Spinal cord (tissue), 10 donors: ENCODE measurements at places on chromosomes 1 and 21. TPM values are rescaled to one million over a fixed set of nuclear protein-coding genes. Genes with fewer than 3 reads are reported as not detected.

CDCA8 gene
- total RNA-seq, result 2.5 TPM

OLFML3 gene
- total RNA-seq, result 343 TPM

EDARADD gene
- total RNA-seq, result 0.89 TPM

OTUD3 gene
- 11.8 TPM for total RNA-seq

ETNK2 gene
- 18.2 TPM for total RNA-seq

SIPA1L2 gene
- 21.2 TPM for total RNA-seq

KCNA2 gene
- 36.6 TPM for total RNA-seq

KCND3 gene
- 9.5 TPM for total RNA-seq

TSPAN1 gene
- total RNA-seq, result 0.28 TPM

MTOR gene
- total RNA-seq, result 44.8 TPM

GPR37L1 gene
- total RNA-seq, result 3.1 TPM

NCF2 gene
- total RNA-seq, result 16.8 TPM

PPCS gene
- 61.0 TPM for total RNA-seq

OR10T2 gene
- total RNA-seq, result not detected

PGBD5 gene
- 10.8 TPM for total RNA-seq

OR2T11 gene
- not detected for total RNA-seq

C1QC gene
- 35.3 TPM for total RNA-seq

DNA sequence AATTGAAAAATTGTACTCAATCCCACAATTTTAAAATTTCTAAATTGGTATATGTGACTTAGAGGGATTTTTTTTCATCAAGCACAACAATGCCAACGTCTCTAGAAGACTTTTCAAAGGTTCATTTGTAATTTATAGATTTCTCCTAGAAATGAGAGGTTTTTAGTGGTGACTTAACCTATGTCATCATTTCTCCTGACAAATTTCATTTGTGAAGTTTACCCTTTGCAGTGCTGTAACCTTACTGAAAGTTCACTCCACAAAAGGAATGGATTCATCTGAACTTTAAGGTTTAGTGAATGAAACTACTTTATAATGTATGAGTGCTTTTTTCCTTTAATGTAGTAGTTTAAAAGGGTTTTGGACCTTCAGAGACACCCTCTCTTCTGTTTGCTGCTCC lies 16.1 kb downstream of the RBM15 start:
- no peak for DNase-seq

DNA sequence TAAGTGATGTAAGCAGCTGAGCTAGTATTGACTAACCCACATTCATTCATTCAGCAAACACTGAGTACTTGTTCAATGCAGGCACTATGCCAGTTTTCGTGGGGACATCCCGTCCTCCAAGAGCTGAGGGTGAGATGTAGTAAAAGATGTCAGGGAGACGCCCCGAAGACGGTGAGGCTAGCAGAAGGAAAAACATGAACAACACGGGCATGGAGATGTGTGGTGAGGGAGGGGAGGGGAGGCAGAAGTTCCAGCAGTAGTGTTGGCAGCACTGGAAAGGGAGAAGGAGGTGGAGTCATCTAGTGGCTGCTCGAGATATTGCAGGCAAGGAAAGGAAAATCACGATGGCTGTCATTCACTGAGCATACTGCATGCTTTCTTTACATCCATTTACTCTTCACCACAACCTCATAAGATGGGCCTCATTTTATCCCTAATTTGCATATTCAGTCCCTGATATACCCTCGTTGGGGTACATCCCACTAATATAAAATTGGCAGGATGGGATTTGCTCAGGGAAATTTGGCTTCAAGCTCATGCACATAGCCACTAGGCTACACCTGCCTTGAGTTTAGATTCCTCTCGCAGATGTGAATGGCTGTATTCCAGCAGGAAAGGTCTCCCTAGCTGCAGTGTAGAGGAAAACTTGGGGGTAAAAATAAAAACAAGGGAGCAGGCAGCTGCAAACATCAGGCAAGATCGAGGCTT lies 14.5 kb downstream of the PDZK1IP1 start:
- no peak for DNase-seq

- no peak for DNase-seq
Observed at GRCh38 chr21:45385549-45386050, 19.4 kb upstream of the COL18A1 start.

DNA sequence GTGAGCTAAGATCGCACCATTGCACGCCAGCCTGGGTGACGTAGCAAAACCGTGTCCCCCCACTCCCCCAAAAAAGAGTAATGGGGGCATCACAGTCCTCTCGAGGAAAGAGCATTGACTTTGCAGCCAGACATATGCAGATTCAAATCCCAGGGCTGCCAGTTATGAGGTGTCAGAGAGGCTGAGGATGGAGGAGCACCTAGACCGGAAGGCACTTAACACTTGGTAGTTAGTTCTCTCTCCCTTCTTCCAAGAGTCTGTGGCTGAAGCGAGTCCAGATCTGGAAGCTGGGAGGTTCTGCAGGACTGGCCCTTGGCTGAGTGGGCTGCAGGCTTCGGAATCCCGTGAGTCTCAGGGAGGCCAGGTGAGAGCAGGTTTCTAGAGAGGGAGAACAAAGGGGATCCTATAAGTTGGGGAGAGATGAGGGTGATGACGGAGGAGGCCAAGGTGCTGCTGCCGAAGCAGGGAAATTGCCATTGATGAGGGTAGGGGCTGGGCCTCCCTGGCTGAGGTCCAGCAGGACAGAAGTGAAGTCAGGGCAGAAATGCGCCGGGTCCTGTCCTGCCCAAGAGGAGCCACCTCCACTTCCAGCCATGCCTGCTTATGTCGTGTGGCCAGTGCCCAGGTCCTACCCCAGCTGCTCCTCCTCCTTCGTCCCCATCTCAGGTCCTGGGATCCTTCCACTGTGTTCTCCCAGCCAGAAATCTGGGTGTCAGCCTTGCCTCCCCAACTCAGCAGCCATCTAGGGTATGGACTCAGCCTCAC lies 13.3 kb upstream of the SPOCD1 start:
- no peak for DNase-seq

- no peak for DNase-seq
Observed at GRCh38 chr1:110285316-110285715, 53.9 kb upstream of the RBM15 start.

DNA sequence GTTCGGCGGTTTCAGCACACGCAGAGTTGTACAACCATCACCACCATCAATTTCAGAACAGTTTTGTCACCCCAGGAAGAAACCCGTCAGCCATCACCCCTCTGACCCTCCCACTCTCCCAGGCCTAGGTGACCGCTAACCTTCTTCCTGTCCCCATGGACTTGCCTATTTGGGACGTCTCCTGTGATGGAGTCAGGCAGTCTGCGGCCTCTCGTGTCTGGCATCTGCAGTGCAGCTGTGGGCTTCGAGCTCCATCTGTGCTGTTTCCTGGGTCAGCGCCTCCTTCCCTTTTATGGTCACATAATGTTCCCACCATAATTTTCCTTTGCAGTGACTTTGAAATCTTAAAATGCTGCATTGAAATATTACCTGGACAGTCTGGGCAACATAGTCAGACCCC lies 24.4 kb downstream of the SLC45A1 start:
- DNase-seq, result no peak

DNA sequence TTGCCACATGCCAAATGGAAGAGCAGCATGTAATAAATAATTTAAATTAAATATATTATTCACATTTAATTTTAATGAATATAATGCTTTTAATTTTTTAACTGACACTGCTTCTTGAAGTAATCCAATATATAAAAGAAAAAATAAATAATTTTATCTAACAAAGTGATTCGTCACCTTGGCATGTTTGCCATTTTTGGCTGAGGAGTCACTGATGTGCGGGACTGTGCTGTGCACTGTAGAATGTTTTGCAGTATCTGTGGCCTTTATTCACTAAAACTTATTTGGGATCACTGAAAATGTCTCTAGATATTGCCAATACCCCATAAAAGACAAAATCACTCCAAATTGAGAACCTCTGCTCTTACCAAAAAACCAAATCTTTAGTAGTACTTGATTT lies 807.8 kb downstream of the BRINP3 start:
- DNase-seq, result no peak

- no peak for DNase-seq
Observed at GRCh38 chr1:23444104-23444533, 19.6 kb upstream of the TCEA3 start.

DNA sequence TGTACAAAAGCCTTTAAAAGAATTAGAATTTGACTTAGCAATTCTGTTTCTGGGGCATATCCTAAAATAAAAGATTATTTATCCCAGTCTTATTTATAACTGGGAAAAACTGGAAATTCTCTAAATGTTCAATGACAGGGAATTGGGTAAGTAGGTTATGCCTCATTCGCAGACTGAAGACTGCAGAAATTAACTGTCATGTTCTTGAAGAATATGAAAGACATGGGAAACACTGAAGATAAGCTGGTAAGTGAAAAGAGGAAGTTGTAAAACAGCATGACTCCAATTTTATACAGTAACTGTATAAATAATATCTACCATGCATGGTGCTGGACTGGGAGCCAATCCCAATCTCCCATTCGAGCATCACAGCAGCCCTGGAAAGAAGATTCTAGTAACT lies 50.6 kb upstream of the SLC2A1 start:
- DNase-seq, result no peak

GRCh38 chr1:45721207-45721606 lies 29.2 kb downstream of the IPP start:
- DNase-seq, result no peak

GRCh38 chr1:204623894-204624361 lies 61.6 kb downstream of the LRRN2 start:
- DNase-seq, result no peak

- no peak for DNase-seq
Observed at GRCh38 chr21:45586289-45586858, 44.1 kb upstream of the SLC19A1 start.

DNA sequence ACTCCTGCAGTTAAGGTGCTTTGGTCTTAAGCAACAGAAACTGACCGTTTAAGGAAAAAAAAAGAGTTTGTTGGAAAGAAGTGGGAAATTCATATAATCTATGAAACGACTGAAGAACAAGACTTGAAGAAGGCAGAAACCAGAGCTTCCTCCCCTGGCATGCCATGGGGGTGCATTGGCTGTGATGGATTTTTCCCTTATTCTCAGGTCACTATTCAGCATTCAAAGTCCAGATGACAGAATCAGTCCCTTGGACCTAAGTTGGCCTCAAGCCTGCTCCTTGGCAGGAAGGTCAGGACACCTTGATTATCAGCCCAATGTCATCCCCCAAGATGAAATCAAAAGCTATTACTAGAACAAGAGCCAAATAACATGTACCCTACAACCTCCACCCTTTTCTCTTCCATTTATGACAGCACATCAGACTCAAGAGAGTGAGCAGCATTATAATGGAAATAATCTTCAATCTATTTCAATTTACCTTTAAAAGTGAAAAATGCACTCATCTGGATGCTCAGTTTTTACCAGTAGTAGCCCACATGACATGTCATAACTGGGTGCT lies 15.8 kb upstream of the TMEM9 start:
- DNase-seq, result no peak

GRCh38 chr1:113538225-113538624 lies 147.9 kb downstream of the MAGI3 start:
- no peak for DNase-seq

GRCh38 chr1:81597720-81598426 lies 202.9 kb upstream of the ADGRL2 start:
- no peak for DNase-seq

- no peak for DNase-seq
Observed at GRCh38 chr21:24617819-24618218, 989.5 kb downstream of the MRPL39 start.

- DNase-seq, result no peak
Observed at GRCh38 chr1:227192163-227192562, 126.1 kb downstream of the CDC42BPA start.

DNA sequence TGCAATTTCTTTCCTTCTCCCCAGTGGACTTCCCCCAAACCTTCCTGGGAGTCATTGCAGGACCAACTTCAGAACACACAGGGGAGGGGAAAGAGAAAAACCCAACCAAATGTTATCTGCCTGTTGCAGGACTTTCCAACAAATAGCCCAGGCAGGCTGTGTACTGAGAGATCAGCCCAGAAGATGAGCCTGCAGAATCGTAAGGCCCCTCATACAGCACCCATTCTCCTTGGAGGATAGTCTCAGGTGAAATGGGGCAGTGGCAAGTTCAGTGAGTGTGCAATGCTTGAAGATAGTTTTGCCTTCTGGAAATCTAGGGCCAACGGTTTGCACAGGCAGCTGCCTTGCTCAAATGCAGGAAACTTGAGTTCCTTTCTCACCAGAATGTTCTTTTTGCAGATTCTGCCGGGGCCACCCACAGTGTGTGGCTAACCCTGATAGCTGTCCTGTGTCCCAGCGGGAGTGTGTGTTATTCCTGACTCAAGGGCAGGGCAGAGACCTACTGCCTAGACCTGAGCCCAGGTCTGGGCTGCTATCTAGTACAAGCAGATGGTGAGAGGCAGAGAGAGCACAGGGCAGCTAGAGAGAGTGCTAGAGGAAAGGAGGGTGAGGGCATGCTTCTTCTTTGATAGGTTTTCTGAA lies 48.8 kb downstream of the GADD45A start:
- DNase-seq, result no peak

- no peak for DNase-seq
Observed at GRCh38 chr1:30759718-30760281, 2.2 kb upstream of the LAPTM5 start.

DNA sequence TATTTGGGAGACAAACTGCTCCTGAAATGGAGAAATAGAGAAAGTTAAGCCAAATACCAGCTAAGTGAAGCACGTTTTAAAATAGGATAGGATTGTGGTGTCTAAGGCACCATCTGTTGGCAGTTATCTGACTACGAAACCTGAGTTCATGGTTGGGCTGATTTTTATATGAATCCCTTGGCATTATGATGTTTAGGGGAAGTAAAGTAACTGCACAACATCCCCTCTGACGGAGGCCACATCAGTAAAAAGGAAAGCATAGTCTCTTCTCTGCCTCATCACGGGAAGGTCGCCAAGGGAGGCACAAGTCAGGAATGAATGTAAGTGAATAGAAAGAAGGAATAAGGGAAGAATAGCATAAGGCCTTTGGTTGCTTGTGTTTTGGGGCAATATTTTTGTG lies 128.0 kb downstream of the PRRX1 start:
- no peak for DNase-seq

DNA sequence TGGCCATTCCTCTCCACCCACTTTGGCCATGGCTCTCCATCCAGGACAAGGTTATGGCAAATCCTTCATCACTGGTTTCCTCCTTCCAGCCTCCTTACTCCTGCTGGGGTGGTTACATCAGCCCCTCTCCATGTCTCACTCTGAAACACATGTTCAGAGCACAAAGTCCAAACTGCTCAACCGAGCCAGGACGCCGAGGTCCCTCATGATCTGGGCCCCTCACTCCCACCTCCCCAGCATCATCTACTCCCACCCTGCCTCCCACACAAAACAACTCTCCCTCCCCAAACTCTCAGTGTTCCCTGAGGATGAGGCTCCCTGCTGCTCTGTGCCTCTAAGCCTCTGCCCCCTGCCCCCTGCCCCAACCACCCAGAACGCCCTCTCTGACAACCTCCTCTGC lies 33.3 kb upstream of the ZBTB40 start:
- DNase-seq, result no peak

GRCh38 chr1:198772626-198773025 lies 133.8 kb downstream of the PTPRC start:
- DNase-seq, result no peak

GRCh38 chr1:54459140-54459539 lies 52.9 kb upstream of the SSBP3 start:
- DNase-seq, result no peak
